ENCODE measurements at places on chromosomes 5 and 9. TPM values are rescaled to one million over a fixed set of nuclear protein-coding genes. Genes with fewer than 3 reads are reported as not detected.

DNA sequence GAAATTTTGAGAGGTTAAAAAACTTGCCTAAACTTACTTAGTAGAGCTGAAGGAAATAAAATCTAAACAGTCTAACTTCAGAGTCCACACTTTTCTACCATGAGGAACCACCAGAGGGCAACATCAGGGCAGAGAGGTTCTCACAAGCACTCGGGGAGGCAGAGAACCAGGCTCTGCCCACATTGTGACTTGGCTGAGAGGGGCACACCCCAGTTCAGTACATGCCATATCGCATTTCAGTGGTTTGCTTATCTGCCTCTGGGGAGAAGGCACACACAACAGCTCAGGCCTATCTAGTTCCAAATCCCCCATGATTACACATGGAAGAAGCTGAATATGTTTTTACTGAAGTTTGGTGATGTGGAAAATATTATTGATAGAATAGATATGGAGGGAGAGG, 49.2 kb downstream of the EQTN start:
- no peaks in the 10 kb centered on the region for H3K4me1 ChIP-seq
- H3K27me3 ChIP-seq = no peaks in the 10 kb centered on the region
- peak; percentile 49 for DNase-seq
- no peaks in the 10 kb centered on the region for H3K36me3 ChIP-seq
- H3K27ac ChIP-seq = no peak overlapping the region
- no peak overlapping the region for H3K4me3 ChIP-seq

GRCh38 chr5:104353371-104353770, 790.8 kb upstream of the NUDT12 start:
- H3K27ac ChIP-seq = no peak overlapping the region
- DNase-seq = no peak
- no peak overlapping the region for H3K4me3 ChIP-seq
- H3K36me3 ChIP-seq = no peaks in the 10 kb centered on the region

- peak; percentile 39 for DNase-seq
- H3K36me3 ChIP-seq = no peaks in the 10 kb centered on the region
- H3K4me1 ChIP-seq = no peaks in the 10 kb centered on the region
- no peaks in the 10 kb centered on the region for H3K27me3 ChIP-seq
- peak overlapping the region; percentile 91 for H3K27ac ChIP-seq
- peak overlapping the region; percentile 20 for H3K4me3 ChIP-seq
These were observed 977 bp downstream of the MGAT4B start for GRCh38 chr5:179805529-179806249.

DNA sequence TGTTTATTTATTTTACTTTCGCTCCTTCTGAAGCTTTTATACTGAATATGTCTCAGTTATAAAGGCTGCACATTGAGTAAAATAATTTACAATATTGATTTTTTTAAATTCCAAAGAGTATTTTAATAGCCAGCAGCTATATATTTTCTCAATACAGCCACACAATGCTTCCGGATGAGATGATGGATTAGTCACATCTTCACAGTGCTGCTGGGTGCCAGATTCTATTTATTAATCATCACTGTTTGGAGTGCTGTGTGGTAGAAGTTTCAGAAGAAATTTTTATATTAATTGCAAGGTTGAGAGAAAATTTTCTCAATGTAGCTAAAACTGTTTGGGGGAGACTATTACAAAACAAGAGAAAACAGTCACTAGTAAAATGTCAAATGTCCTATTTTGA, 989.8 kb downstream of the TLE4 start:
- no peak for DNase-seq
- H3K4me1 ChIP-seq = no peaks in the 10 kb centered on the region
- H3K27ac ChIP-seq = no peak overlapping the region
- H3K36me3 ChIP-seq = no peaks in the 10 kb centered on the region
- H3K4me3 ChIP-seq = no peak overlapping the region
- H3K27me3 ChIP-seq = no peaks in the 10 kb centered on the region

- no peak overlapping the region for H3K4me3 ChIP-seq
- no peak overlapping the region for H3K27ac ChIP-seq
- H3K36me3 ChIP-seq = no peaks in the 10 kb centered on the region
- no peaks in the 10 kb centered on the region for H3K4me1 ChIP-seq
These were observed 451.7 kb upstream of the DAP start for GRCh38 chr5:11212706-11213105.

DNA sequence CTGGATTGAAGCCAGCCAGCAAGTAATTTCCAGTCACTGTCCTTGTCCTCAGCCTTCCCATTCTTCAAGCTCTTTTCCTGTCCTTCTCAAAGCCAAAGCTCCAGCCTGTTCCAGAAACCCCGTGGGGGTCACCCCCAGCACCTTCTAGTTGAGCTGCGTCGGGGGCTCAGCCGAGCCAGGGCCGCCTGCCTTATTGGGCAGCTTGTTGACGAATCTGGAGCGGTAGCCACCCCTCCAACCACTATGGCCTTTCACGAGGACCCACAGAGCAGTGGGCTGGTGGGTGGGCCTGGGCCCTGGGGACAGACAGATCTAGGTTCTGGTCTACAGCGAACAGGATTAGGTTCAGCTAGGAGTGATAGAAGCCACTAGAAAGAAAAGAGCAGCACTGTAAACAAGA, 47.3 kb downstream of the TSPAN17 start:
- H3K4me3 ChIP-seq = no peak overlapping the region
- DNase-seq = no peak
- H3K36me3 ChIP-seq = no peaks in the 10 kb centered on the region
- H3K27ac ChIP-seq = no peak overlapping the region

DNA sequence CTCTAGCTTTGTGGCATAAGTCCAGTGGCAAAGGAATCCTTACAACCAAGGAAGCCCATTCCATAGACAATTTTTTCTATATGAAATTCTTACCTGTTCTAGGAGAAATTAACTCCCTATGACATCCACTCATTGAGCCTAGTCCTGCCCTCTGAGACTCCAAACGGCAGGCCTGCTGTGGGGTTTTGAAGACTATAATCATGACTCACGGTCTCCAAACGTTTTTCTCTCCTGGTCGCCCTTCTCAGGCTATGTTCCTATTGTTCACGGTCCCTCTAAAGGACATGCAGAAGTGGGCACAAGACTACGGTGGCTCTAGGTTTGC, 611 bp downstream of the EXOSC3 start:
- H3K4me1 ChIP-seq = no peaks in the 10 kb centered on the region
- peaks cover 38% of the 10 kb centered on the region for H3K36me3 ChIP-seq
- DNase-seq = no peak

- no peaks in the 10 kb centered on the region for H3K4me1 ChIP-seq
- peak; percentile 91 for DNase-seq
- no peak overlapping the region for H3K4me3 ChIP-seq
- H3K27me3 ChIP-seq = no peaks in the 10 kb centered on the region
These were observed 64.7 kb downstream of the STK10 start for GRCh38 chr5:172123269-172123692.

GRCh38 chr5:18984559-18985080, 1003.4 kb downstream of the CDH18 start:
- no peaks in the 10 kb centered on the region for H3K36me3 ChIP-seq
- no peak overlapping the region for H3K27ac ChIP-seq
- DNase-seq = no peak
- no peaks in the 10 kb centered on the region for H3K27me3 ChIP-seq
- H3K4me1 ChIP-seq = no peaks in the 10 kb centered on the region

DNA sequence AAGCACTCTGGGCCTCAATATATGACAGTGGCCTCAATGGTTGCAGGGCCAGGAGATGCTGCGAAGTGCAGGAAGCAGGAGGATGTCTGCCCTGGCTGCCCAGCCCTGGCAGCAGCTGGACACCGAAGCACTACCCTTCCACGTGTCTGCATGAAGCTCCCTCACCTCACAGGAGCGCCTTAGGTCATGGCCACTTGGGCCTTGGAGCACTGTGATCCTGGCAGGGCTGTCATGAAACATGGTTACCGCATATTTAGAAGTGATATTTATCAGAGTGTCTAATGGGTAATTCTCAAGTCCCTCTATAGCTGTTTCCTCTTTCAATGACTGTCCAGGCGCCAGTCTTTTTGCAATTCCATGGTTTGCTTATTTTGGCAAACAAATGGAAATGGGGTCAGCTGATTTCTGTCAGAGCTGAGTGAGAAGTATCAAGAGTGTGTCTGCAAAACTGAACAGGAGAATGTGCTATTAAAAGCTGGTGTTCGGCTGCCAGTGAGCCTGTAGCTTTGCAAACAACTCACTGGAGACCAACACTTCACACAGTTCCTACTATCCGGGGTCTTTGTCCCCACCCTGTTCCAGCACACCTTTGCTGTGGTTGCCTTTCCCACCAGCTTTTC, 285.9 kb downstream of the KIF4B start:
- H3K36me3 ChIP-seq = no peaks in the 10 kb centered on the region
- no peak overlapping the region for H3K4me3 ChIP-seq
- H3K4me1 ChIP-seq = no peaks in the 10 kb centered on the region
- H3K27me3 ChIP-seq = no peaks in the 10 kb centered on the region
- H3K27ac ChIP-seq = no peak overlapping the region

DNA sequence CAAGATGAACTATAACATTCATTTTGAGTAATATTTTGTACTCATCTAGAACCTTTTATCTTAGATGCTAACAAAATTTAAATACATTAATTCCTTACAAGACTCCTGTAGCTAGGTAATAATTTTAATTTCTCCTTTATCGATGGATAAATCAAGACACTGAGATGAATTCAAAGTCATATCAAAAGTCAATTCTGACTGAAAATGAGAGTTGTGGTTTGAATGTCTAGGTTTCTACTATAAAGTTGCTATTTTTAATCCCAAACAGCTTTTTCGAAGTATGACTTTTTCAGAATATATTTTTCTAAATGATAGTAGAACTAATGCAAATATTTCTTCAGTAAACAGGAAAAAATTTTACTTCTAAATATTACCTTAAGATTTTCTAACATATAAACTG, 491.7 kb upstream of the FAM174A start:
- DNase-seq = no peak
- H3K27me3 ChIP-seq = no peaks in the 10 kb centered on the region
- no peak overlapping the region for H3K27ac ChIP-seq
- H3K36me3 ChIP-seq = no peaks in the 10 kb centered on the region

DNA sequence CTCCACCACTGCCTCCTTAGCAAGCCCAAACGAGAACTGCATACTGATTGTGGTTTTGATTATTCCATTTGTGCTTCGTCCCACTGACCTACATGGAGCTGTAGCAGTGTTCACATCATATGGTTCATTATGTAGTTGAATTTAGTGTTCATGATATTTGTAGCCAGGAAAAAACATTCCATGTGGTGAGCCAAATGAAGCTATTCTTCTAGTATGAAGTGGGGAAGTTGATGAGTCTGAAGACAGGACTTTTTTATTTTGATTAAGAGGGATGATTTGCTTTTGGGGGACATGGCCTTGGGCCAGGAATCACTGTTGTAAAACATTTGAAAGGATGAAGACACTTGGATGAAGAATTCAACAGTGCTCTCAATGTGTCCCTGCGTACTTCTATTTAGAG, 192.9 kb upstream of the SLC27A6 start:
- H3K4me1 ChIP-seq = no peaks in the 10 kb centered on the region
- H3K36me3 ChIP-seq = no peaks in the 10 kb centered on the region
- no peaks in the 10 kb centered on the region for H3K27me3 ChIP-seq
- H3K4me3 ChIP-seq = no peak overlapping the region
- DNase-seq = no peak
- H3K27ac ChIP-seq = no peak overlapping the region

DNA sequence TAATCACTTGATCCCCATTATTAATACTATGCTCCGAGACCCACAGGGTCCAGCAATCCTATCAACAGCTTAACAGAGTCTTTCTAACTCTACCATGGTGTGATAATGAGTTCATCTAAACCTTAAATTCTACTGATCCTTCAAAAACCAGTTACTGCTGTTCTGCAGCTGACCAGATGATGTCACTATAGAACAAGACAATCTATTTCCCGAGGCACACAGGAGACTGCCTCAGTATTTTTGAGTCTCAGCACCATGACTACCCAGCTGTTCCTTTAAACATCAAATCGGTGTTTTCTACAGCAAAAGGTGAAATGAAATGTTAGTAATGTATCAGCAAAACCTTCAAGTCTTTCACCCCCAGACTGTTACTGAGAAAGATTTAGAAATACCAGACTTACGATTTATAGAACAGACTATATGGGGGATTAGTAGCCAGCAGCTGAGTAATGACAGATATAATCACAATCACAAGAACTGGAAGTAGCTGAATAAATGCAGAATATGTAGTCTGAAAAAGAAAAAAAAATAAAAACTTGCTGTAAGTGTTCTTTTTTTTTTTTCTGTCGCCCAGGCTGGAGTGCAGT, 16.9 kb downstream of the DNAJC18 start:
- H3K27me3 ChIP-seq = no peaks in the 10 kb centered on the region
- no peak overlapping the region for H3K4me3 ChIP-seq
- H3K27ac ChIP-seq = no peak overlapping the region
- H3K36me3 ChIP-seq = peaks cover 11% of the 10 kb centered on the region
- H3K4me1 ChIP-seq = peaks cover 3% of the 10 kb centered on the region
- peak; percentile 66 for DNase-seq

DNA sequence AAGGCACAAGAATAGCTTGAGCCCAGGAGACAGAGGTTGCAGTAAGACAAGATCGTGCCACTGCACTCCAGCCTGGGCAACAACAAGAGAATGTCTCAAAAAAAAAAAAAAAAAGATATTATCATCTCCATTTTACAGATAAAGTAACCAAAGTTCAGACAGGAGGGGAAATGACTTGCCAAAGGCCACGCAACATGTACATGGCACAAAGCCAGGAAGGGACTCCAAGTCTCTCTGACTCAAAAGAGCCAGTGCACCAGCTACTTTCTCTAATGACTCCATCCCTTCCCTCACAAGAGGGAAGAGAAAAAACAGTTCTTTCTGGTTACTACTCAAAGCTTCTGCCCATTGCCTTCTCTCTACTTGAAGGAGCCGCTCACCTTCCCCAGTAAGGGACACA, 34.1 kb downstream of the SIL1 start:
- H3K27me3 ChIP-seq = no peaks in the 10 kb centered on the region
- H3K4me3 ChIP-seq = no peak overlapping the region
- H3K36me3 ChIP-seq = no peaks in the 10 kb centered on the region
- H3K27ac ChIP-seq = no peak overlapping the region
- no peak for DNase-seq
- H3K4me1 ChIP-seq = no peaks in the 10 kb centered on the region

DNA sequence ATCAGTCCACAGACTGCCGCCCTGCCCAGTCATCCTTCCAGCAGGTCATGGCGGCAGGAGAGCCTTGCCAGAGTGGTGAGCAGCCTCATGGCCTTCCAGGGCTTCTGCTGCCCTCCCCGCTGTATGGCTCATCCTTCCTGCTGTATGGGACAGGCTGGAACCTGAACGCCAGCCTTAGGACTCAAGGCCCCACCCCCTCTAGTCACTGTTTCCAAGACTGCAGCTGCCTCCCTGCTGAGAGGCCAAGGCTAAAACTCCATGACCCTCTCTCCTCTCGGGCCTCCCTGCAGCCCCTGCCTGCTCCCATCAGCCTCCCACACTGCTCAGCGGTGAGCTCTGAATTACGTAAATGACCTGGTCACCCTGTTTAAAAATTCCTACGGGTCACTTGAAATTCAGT, 227.5 kb downstream of the AGTPBP1 start:
- DNase-seq = no peak
- no peak overlapping the region for H3K27ac ChIP-seq
- H3K36me3 ChIP-seq = no peaks in the 10 kb centered on the region
- no peaks in the 10 kb centered on the region for H3K4me1 ChIP-seq
- no peaks in the 10 kb centered on the region for H3K27me3 ChIP-seq

PCDHB16 gene
- total RNA-seq = 5.1 TPM

PGGT1B gene
- 51.1 TPM for total RNA-seq

STK32A gene
- 8.6 TPM for total RNA-seq

FBP2 gene
- not detected for total RNA-seq

UNC5A gene
- total RNA-seq = 1.5 TPM

PCDHGB7 gene
- total RNA-seq = 15.1 TPM

Measured in kidney (tissue), 22 donors.